ENCODE measurements at places on chromosomes 11 and 22. TPM values are rescaled to one million over a fixed set of nuclear protein-coding genes. Genes with fewer than 3 reads are reported as not detected.

The YWHAH gene
- total RNA-seq = 179 TPM

The MRGPRX3 gene
- total RNA-seq = not detected

The BAIAP2L2 gene
- 68.2 TPM for total RNA-seq

The IGLL1 gene
- total RNA-seq = not detected

The ANGPTL5 gene
- not detected for total RNA-seq

The SGSM1 gene
- 0.07 TPM for total RNA-seq

The TST gene
- 64.7 TPM for total RNA-seq

The TNNI2 gene
- total RNA-seq = 1.3 TPM

The SLC29A2 gene
- 40.4 TPM for total RNA-seq

- DNase-seq = no peak
- no peak overlapping the region for H3K4me3 ChIP-seq
- H3K27ac ChIP-seq = peak overlapping the region; percentile 43
- H3K4me1 ChIP-seq = peaks cover 13% of the 10 kb centered on the region
- H3K36me3 ChIP-seq = peaks cover 50% of the 10 kb centered on the region
- H3K27me3 ChIP-seq = no peaks in the 10 kb centered on the region
Measured at GRCh38 chr11:445765-446588, 4.1 kb upstream of the PTDSS2 start.

DNA sequence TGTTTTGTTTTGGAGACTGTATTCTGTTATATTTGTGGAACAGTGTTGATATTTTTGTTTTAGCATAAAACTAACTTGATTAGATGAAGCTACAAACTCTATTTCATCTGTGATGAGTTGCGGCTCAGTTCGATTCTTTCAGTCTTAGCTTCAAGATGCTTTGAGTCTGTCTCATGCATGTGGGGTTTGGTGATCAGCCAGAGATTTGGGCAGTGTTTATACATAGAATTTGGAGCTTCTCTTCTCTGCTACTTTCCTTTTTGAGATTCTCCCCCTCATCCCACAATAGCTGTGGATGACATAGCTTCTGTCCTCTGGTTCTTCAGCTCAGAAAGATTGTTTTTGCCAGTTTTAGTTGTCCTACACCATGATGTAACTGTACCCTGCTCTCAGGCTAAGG lies 90.4 kb downstream of the ARHGAP20 start:
- no peaks in the 10 kb centered on the region for H3K36me3 ChIP-seq
- DNase-seq = no peak
- no peaks in the 10 kb centered on the region for H3K4me1 ChIP-seq
- H3K27ac ChIP-seq = no peak overlapping the region
- H3K27me3 ChIP-seq = no peaks in the 10 kb centered on the region
- no peak overlapping the region for H3K4me3 ChIP-seq

GRCh38 chr11:46918788-46919513 lies 601 bp upstream of the LRP4 start:
- no peak overlapping the region for H3K27ac ChIP-seq
- H3K27me3 ChIP-seq = peaks cover 53% of the 10 kb centered on the region
- H3K4me3 ChIP-seq = peak overlapping the region; percentile 72
- peaks cover 19% of the 10 kb centered on the region for H3K36me3 ChIP-seq
- peaks cover 12% of the 10 kb centered on the region for H3K4me1 ChIP-seq

- H3K4me1 ChIP-seq = no peaks in the 10 kb centered on the region
- no peak for DNase-seq
- no peak overlapping the region for H3K4me3 ChIP-seq
- H3K27ac ChIP-seq = no peak overlapping the region
- no peaks in the 10 kb centered on the region for H3K27me3 ChIP-seq
Measured at GRCh38 chr22:37627121-37627520, 12.3 kb upstream of the SH3BP1 start.

DNA sequence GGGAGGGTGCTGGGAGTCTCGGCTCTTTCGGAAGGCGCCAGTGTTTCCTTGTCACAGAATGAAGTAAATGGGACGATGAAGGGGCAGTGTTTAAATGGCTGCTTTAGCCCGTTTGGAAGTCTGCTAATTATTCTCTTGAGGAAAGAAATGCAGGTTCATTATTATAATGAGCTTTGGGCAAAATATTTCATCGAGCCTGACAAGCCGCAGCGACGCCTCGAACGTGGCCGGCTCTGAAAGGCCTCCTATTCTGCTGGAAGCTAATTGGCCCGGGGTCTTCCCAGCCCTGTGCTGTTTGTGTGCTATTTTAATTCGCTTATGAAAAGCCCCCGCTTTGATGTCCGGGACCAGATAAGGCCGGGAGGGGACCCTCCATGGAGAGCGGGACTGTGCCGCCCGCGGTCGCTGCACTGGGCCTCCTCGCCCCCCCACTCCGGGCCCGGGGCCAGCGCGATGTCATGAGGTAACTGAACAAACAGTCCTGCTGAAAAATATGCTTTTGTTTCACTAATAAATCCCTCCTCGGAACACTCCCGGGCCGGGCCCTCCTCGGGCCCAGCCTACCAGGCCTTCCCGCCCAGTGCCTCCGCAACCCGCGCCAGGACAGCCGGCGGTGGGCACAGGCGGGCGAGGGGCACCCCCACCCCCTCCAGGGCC lies 78.4 kb downstream of the CDKN1C start:
- peaks cover 60% of the 10 kb centered on the region for H3K27me3 ChIP-seq
- peak; percentile 41 for DNase-seq
- no peak overlapping the region for H3K4me3 ChIP-seq
- H3K36me3 ChIP-seq = no peaks in the 10 kb centered on the region
- no peaks in the 10 kb centered on the region for H3K4me1 ChIP-seq

DNA sequence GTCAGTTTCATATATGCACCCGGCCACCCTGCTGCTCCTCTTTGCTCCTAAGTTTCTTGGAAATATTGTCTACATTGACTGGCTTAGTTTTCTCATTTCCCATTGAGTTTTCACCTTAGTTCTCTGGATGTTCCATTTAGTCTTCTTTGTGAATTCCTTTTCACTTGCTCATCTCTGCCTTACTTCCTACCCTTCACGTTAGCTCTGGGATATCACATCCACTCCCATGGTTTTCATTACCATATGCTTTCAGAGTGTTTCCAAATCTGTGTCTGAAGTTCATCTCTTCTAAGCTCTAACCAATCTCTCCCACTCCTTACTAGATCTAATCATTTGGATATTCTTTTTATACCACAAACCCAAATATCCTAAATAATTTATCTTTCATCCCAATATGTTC lies 226.4 kb downstream of the FAM76B start:
- H3K27me3 ChIP-seq = peaks cover 27% of the 10 kb centered on the region
- no peaks in the 10 kb centered on the region for H3K4me1 ChIP-seq
- H3K36me3 ChIP-seq = no peaks in the 10 kb centered on the region
- H3K27ac ChIP-seq = no peak overlapping the region
- H3K4me3 ChIP-seq = no peak overlapping the region

- no peaks in the 10 kb centered on the region for H3K4me1 ChIP-seq
- no peak overlapping the region for H3K27ac ChIP-seq
- no peak overlapping the region for H3K4me3 ChIP-seq
- no peaks in the 10 kb centered on the region for H3K27me3 ChIP-seq
- no peak for DNase-seq
- no peaks in the 10 kb centered on the region for H3K36me3 ChIP-seq
Measured at GRCh38 chr11:91820709-91821108, 403.9 kb upstream of the FAT3 start.

DNA sequence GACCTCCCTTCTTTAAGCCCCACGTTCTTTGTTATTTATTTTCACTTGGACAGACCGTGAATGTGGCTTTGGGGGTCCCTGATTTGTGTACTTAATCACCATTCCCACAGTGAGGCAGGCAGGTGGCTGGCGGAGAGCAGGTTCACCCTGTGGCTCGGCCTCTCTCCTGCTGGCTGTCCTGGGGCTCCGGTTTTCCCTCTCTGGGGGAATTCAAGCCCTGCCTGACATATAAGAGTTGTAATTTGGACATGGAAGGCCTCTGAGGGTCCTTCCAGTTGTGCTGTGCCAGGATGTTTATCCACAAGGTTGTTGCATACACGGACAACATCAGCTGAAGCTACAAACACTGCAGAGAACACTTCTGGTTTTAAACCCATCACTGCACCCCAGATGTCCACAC lies 824.5 kb downstream of the TBC1D22A start:
- no peaks in the 10 kb centered on the region for H3K4me1 ChIP-seq
- no peak for DNase-seq
- no peaks in the 10 kb centered on the region for H3K27me3 ChIP-seq
- H3K36me3 ChIP-seq = no peaks in the 10 kb centered on the region
- no peak overlapping the region for H3K27ac ChIP-seq

- no peak for DNase-seq
- no peak overlapping the region for H3K4me3 ChIP-seq
- no peak overlapping the region for H3K27ac ChIP-seq
- H3K27me3 ChIP-seq = no peaks in the 10 kb centered on the region
- H3K36me3 ChIP-seq = peaks cover 11% of the 10 kb centered on the region
Measured at GRCh38 chr11:69333149-69333710, 39.3 kb downstream of the MYEOV start.
